ENCODE measurements at places on chromosomes 16 and 17. TPM values are rescaled to one million over a fixed set of nuclear protein-coding genes. Genes with fewer than 3 reads are reported as not detected.

DNA sequence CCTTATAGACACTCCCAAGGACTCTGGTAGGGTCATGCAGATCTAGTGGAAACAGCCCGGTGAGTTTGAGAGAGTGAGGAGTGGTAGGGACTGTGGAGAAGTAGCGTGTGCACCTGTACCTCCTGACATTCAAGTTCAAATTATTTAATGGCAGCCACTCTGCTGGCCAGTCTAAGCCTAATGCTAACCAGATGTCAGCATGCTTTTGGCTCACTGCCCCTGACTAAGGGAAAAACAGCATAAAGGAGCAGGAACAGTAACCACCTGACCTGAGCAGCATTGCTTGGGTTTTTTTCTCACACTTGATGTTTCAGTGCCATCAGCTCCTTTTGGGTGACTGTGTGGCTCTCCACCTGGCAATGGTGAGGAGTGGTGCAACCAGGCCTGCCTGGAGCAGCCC is 23.8 kb upstream of the SLC12A3 start:
- H3K27me3 ChIP-seq: no peaks in the 10 kb centered on the region
- no peaks in the 10 kb centered on the region for H3K4me1 ChIP-seq
- peaks cover 100% of the 10 kb centered on the region for H3K36me3 ChIP-seq
- no peak overlapping the region for H3K4me3 ChIP-seq
- H3K27ac ChIP-seq: no peak overlapping the region

DNA sequence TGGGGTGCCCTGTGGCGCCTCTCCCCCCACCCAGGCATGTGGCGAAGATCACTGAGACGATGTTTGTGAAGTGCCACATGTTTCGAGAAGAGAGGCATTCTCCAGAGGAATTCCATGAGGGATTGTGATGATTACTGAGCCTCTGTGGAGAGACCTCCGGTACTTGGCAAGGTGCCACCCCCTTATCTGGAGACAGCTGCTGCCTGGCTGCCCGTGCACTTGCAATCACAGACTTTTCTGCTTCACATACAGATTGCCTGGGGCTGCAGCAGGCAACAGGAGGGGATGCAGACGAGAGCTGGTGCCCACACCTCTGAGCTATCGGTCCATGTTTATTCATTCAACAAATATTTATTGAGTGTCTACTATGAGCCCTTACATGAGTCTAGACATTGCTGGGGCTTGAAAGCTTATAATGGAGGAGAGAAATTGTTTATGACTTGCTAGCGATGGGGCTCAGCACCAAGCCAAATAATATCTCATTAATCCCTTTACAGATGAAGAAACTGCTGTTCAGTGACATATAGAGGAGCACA is 317.2 kb upstream of the ZFHX3 start:
- no peak overlapping the region for H3K4me3 ChIP-seq
- DNase-seq: no peak
- H3K36me3 ChIP-seq: no peaks in the 10 kb centered on the region
- no peak overlapping the region for H3K27ac ChIP-seq

The CLDN9 gene
- not detected for total RNA-seq

The KRTAP4-8 gene
- total RNA-seq: not detected

DNA sequence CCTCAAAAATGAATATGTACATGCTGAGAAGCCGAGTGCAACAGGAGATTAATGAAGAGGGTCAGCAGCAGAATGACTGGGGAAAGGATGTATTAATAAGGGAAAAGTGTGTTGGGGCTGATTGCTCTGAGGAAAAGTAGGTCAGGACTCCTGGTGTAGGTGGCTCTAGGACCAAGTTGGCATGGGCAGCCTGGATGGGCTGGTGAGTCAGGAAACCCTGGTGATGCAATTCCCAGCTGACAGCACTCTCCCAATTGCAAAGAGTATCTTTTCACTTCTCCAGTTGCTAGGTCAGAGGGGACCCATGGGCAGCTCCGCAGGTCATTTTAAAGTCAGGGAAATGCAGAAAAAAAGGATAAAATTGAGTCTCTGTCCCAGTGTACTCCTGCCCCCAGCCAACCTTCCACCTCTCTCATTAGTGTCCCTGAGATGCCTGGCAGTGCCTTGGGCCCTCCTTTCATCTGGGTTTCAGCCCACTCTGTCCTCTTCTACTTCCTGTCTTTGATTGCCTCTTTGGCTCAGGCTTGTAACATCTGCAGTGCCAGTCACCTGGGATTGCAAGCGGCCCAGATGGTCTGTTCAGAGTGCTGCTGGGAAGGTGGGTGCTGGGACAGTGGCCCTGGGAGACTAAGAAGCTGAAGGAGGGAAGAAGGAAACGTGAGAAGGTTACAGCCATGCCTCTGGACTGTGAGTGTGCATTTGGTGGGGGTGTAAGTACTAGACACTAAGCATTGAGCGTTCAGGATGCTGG is 2177.2 kb downstream of the TP53TG3F start:
- no peaks in the 10 kb centered on the region for H3K4me1 ChIP-seq
- no peak for DNase-seq
- no peak overlapping the region for H3K4me3 ChIP-seq

DNA sequence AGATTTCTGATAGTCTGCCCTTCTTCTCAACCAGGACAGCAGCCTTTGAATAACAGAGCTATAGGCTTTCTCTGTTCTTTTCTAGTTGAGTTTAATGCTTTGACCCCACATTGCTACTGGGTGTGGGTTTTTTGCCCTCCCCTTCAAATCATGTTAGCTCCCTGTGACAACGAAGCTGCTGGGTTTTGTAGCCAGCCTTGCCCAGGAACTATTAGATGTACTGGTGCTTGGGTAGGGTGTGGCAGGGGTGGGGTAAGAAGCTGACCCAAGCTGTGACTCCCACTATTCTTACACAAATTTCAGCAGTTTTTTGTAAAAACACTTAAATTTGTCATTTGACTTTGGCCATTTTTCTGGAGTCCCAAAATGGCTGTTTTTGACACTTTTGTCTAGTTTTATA is 69.7 kb downstream of the NLK start:
- DNase-seq: no peak
- no peaks in the 10 kb centered on the region for H3K36me3 ChIP-seq
- no peaks in the 10 kb centered on the region for H3K27me3 ChIP-seq
- H3K4me3 ChIP-seq: no peak overlapping the region

The CACNG1 gene
- total RNA-seq: not detected

DNA sequence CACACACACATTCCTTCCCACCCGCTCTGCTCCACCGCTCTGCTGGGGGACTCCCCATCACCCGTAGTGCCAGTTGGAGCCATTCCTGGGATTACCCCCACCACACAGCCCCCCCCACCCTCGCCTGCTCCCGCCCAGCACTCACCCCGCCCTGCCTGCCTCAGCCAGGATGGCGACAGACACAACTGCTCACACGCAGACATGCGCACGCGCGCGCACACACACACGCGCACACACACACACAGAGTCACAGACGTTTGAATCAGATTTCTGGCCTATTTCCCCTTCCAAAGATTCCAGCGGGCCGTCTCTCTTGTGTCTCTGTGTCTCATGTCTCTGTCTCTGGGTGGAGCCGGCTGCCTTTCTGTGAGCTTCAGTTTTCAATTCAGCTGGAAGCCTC is 4.4 kb downstream of the CACNA1G start:
- no peaks in the 10 kb centered on the region for H3K36me3 ChIP-seq
- H3K27ac ChIP-seq: no peak overlapping the region

The ALOXE3 gene
- 8.8 TPM for total RNA-seq

The MILR1 gene
- 1.2 TPM for total RNA-seq
